ENCODE measurements at places on chromosomes 5 and 9. TPM values are rescaled to one million over a fixed set of nuclear protein-coding genes. Genes with fewer than 3 reads are reported as not detected.
A peak's percentile ranks its signal among the peaks of the same experiment; 100 is the strongest.

The ARHGEF37 gene
- 5.5 TPM for total RNA-seq

The GAS1 gene
- 142 TPM for total RNA-seq

The FOXD4L5 gene
- not detected for total RNA-seq

The PCDHB5 gene
- total RNA-seq = 5.6 TPM

The REEP2 gene
- 4.1 TPM for total RNA-seq

The FSTL4 gene
- total RNA-seq = 0.51 TPM

The FAT2 gene
- 25.0 TPM for total RNA-seq

The TYRP1 gene
- 0.92 TPM for total RNA-seq

GRCh38 chr5:110339399-110339798, 387.1 kb downstream of the TMEM232 start:
- no peak for DNase-seq

DNA sequence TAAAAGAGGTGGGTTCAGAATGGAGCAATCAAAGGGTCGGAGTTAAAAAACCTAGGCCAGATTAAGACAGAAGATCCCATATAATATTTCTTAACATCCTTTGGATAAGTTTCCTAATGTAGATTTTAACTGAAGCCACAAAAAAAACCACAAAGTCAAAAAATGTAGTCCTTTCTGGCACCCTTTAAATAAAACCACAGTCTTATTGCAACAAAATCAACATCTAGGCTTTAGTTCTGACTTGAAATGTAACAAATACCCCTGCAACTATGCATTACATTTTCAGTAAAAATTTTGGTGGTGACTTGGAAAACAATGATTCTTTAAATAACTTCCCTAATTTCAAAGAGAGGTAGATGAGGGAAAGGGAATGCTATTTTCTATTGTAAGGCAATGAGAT, 109.2 kb downstream of the PSAT1 start:
- DNase-seq = no peak

GRCh38 chr9:34575862-34576596, 13.5 kb downstream of the CNTFR start:
- DNase-seq = no peak

- no peak for DNase-seq
Measured at GRCh38 chr5:53257806-53258373, 148.3 kb upstream of the MOCS2 start.

DNA sequence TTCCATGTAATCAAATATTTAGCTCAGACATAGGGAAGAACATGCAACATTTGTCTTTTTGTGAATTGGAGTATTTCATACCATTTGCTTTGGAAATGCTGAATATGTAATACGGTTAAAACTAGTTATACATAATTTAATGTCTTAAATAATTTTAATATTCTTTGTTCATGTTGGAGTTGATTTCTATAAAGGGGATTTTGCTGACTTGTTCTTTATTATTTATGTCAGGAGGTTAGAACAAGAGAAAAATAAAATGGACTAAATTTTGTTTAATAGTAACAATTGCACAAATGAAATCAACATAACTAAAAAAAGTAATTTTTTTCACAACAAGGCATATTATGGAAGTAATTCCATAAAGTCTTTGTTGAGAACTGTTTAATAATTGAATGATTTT, 170.0 kb upstream of the CDH18 start:
- no peak for DNase-seq

DNA sequence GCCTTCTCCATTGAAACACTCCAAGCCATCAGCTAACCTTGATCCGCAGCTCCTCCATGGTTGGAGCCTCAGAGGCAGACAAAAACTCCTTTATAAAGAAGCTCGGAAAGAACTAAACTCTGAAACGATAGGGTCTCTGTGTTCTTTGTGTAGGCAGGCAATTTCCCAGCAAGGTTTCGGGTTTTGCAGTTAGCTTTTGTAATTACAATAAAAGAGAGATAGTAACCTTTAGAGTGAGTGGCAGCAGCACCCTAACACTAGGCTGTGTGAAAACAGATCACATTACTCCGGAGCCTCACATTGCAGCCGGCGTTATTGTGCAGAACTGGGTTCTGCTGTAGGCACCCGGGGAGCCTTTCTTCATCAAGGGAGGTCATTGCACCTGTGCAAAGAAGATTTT, 115.8 kb upstream of the MAP3K1 start:
- no peak for DNase-seq

- DNase-seq = peak; percentile 87
Measured at GRCh38 chr5:55936100-55936693, 58.6 kb downstream of the IL6ST start.

- no peak for DNase-seq
Measured at GRCh38 chr5:73939557-73939956, 313.6 kb downstream of the ARHGEF28 start.

DNA sequence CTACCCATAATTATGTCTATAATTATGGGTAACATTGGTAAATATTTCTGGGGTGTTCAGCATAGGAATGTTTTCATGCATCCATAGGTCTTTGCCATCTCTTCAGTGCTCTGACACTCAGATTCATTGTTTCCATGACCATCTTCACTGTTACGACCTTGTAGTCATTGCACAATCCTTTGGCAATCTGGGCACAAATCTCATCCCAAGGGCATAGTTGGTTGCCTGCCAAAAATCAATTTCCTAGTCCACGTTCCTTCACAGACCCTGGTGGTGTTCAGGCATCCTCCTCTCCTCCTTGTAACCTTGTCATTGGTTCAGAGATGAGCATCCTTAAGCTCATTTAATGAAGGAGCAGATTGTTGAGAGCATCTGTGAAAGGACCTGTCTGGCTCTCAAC, 1400.7 kb downstream of the CDH12 start:
- DNase-seq = no peak

DNA sequence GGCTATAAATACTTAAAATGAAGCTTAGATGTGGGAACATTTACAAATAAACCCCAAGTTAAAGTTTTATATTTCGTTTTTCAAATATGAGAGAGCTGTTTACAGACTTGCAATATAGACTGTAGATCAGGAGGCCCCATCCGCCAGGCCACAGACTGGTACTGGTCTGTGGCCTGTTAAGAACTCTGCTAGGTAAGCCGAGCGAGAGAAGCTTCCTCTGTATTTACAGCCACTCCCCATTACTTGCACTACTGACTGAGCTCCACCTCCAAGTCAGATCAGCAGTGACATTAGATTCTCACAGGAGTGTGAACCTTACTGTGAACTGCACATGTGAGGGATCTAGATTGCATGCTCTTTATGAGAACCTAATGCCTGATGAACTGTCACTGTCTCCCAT, 561.4 kb upstream of the FAM174A start:
- DNase-seq = no peak
